ENCODE measurements at places on chromosomes 6 and 20.

GRCh38 chr6:145178391-145178790 is 556.9 kb downstream of the EPM2A start:
- no peak for DNase-seq

- no peak for DNase-seq
Observed at GRCh38 chr6:38646166-38646878, 6.6 kb upstream of the BTBD9 start.

- DNase-seq: no peak
Observed at GRCh38 chr20:933029-933428, 16.9 kb upstream of the ANGPT4 start.

GRCh38 chr6:48839206-48839605 is 623.8 kb downstream of the MMUT start:
- no peak for DNase-seq

DNA sequence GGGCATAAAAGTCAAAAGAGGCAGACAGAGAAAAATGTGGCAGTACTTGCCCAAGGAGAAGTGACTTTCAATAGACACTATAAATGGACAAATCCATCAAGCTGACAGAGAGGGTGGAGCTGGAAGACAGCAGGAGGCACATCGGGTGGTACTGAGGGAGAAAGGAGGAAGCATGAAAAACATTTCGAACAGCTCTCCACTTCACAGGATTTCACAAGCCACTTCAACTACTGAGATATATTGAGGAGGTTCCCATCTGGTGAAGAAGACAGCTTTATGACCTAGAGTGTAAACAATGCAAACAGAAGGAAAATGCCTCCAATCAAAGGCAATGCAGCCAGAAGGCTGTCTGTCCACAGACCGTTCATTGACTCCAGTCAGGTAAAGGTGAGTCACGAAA is 259.4 kb upstream of the ECI2 start:
- DNase-seq: no peak

DNA sequence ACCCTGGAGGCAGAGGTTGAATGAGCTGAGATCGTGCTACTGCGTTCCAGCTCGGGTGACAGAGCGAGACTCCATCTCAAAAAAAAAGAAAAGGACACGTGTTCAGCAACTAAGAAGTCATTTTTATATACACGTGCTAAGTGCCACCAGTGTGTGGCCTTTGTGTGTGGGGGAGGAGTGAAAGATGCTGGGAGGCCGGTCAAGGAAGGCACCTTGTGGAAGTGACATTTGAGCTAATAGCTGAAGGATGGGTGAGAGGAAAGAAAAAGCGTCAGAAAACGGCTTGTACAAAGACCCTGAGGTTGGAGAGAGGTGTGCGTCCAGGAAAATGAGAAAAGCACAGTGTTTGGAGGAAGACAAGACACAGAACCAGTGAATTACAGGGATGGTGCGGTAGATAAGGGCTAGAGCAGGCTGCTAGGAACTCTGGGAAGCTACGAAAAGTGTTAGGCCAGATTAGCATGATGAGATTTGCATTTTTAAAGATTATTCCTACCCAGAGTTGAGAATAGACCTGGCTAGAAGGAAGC is 11.6 kb downstream of the RREB1 start:
- DNase-seq: no peak

- no peak for DNase-seq
Observed at GRCh38 chr6:111813237-111813636, 60.0 kb downstream of the FYN start.

GRCh38 chr6:6655805-6656251 is 67.3 kb downstream of the LY86 start:
- no peak for DNase-seq

- DNase-seq: no peak
Observed at GRCh38 chr6:96975852-96976251, 51.3 kb downstream of the KLHL32 start.

DNA sequence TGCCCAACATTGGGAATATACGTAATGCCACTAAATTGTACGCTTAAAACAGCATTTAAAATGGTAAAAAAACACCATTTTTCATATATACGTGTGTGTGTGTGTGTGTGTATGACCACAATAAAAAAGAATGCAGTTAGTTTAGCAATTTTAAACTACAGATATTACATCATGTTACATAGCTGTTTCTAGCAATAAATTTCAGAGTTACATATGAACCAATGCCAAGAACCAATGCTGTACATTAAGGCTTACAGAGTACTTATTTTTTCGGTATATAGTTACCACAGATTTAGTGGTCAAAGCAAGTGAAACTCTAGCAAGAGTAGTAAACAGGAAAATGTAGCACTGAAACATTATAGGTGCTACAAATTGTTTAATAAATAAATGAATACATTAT is 119.3 kb downstream of the PDE10A start:
- no peak for DNase-seq

GRCh38 chr6:88574651-88575050 is 388.8 kb downstream of the RNGTT start:
- DNase-seq: no peak

DNA sequence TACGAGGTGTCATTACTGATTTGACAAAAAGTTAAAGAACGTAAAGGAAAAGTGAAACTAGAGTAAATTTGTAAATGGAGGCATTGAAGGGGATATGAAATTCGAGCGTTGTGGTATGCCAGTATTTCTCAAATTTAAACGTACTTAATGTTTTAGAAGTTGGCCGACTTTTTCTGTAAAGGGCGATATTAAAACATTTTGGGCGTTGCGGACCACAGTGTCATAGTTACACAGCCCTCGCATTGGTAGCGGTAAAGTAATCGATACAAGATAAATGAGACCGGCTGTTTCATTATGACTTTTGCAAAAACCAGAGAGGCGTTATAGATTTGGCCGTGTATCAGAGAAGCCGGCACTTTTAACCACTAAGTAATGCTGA is 39.6 kb downstream of the OR2B2 start:
- DNase-seq: no peak

DNA sequence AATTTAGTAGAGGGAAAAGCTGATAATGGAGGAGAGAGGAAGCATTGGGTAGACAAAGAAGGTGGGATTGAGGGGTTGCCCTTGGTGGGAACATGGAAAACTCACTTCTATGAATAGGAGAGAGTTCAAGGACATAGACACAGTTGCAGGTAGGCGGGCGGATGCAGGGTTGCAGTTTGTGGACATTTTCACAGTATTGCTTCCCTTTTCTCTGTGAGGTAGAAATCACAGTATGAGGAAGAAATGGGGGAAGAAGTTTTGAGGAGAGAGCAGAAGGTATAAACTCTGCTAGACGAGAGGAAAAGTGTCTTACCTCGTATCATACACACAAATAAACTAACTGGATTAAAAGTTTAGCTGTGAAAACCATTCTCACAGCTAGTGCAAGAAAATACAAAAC is 200.7 kb upstream of the ECI2 start:
- no peak for DNase-seq

DNA sequence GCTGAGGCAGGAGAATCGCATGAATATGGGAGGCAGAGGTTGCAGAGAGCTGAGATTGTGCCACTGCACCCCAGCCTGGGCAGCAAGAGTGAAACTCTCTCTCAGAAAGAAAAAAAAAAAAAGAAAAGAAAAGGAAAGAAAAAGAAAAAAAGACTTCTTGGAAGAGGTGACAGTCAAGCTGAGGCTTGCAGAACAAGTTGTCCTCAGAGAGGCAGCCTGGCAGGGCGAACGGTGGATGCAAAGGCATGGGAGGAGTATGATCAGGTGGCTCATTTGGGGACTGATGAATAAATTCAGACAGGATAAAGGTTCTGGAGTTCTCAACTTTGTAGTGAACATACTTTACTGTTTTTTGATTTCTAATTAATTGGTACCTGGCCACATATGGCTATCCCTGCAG is 12.4 kb downstream of the ZNF341 start:
- no peak for DNase-seq

- no peak for DNase-seq
Observed at GRCh38 chr20:7269452-7269851, 502.0 kb downstream of the BMP2 start.

Measured in stimulated activated CD4-positive, alpha-beta T cell treated with anti-CD3 and anti-CD28 coated beads, Interleukin-1b, Interleukin-23, amount 100 ng/mL, for 4 hours (primary cell).